ENCODE measurements at places on chromosomes 16 and 17.

DNA sequence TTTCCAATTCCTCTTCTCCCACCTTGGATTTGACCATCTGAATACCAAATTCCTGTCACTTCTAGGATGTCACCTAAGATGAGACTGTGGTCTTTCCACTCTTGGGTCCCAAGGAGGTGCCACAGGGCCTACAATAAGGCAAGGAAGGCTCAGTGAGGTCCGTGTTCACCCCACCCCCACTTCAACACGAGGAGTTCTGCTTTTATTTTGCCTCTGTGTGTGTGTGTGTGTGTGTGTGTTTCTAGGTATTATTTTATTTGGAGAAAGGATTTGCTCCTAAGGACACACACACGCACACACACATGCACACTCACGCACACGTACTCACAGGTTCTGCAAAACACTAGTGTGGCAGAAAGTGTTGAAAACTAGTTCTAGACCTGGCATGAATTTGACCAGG, 24.5 kb upstream of the PHOSPHO1 start:
- no peak for ATAC-seq

DNA sequence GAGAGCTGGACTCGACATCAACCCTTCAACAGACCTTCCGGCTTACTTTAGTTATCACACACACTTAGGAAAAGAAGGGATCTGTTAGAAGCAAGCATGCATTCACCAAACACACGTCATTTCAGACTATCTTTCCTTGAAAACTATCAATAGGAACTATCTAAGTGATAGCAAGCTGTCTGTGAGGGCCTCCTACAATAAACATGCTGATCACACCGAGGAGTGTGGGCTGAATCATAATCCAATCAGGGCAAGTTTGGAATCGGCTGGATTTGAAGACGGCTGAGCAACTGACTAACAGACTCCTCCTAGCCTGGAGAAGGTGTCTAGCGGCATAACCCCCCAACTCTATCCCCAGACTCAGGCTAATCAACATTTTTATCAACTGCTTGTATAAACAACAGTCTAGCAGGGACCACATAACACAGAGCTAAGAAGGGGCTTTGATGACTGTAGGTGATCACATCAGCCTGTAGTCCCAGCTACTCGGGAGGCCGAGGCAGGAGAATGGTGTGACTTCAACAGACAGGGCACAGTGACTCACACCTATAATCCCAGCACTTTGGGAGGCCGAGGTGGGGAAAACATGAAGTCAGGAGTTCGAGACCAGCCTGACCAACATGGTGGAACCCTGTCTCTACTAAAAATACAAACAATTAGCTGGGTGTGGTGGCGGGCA, 14.1 kb downstream of the NXN start:
- no peak for ATAC-seq

- no peak for ATAC-seq
Measured at GRCh38 chr16:2234813-2235170, 1.5 kb upstream of the DNASE1L2 start.

DNA sequence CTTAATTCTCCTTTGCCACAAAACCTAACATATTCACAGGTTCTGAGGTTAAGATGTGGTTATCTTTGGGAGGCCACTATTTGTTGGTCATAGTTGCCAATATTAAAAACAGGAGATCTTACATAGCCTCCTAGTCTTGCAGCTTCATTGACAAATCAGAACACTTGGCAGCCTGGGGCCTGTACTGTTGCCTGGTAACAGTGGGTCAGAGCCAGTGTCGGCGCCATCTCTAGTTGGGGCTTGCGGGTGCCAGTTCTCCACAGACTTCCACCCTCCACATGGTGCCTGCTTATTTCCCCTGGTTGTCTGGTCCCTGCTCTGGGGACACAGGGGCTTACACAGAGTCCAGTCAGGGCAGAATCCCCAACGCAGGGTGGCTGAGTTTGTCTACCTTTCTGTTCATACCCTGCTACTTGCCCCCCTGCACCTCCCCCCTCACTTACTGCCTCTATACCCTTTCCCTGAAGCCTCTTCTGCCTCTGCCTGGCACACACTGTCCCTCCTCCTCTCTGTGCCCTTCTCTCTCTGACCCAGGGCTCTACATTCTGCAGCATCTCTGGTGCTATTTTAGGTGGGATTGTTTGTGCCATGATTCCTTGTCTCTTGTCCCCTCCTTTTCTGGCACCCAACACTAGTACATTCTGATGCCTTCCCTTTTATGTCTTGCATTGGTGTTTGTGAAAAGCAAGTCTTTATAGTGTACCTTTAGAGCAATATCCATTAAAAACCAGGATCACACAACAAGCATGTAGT, 13.4 kb downstream of the EPN2 start:
- peak; percentile 71 for ATAC-seq

DNA sequence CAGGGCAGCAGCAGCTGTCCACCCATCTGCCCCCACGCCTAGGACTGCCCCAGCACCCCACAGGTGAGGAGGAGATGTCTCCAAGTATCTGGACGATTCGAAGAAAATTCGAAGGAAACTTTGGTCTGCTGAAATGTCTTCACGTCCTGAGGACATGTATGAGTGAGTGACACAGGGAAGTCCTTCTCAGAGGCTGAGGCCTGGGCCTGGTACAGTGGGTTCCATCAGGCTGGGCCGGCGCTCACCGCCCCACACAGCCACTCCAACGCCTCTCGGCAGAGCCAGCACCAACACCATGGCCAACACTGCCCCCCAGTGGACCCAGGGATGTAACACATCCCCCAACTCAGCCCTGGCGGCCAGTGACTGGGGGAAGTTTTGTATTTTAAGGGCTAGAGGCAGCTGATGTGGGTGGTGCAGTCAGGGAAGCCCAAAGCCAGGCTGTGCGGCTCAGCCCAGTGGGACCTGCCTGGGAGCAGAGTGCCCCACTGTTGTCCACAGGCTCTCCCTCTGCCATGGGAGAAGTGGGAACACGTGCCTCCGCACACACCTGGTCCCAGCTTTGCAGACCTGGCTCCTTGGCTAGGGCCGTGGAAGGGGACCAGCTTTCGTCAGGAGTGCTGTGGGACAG, 55.8 kb upstream of the FASN start:
- peak; percentile 79 for ATAC-seq

DNA sequence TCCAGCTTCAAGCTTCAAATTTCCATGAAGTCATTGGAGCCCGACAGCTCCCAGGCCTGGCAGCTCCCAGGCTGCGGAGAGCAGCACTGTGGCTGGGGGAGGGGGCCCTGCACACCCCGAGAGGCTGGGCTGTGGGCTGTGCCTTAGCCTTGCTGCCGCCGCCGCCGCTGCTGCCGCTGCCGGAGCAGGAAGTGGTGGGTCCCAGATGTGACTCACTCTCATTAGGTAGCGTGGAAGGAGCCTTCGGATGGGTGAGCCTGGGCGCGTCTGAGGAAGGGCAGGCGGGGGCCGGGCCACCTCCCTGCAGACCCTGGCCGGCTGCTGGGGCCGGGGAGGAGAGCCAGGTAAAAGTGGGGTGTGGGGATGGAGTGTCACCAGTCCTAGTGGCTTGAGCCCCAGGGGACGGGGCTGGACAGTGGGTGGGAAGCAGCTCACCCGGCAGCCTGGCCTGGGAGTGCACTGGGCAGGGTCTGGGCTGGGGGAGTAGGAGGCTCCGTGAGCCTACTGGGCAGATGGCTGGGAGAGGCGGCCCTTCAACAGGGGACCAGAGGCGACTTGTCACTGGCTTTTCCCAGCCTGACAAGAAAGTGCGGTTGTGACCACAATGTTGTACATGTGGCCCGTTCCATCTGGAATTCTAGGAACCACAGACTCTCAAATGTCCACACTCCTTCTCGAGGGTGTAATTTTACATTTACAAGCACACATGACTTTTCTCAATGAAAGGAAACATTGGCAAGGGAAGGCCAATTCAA, at the start of gene ADCY7:
Gene ADCY7, plus strand, starts transcription at position 215 of the 755 bp plus-strand sequence. CDS start 21,629 bp downstream, outside the sequence.
- peak; percentile 78 for ATAC-seq

DNA sequence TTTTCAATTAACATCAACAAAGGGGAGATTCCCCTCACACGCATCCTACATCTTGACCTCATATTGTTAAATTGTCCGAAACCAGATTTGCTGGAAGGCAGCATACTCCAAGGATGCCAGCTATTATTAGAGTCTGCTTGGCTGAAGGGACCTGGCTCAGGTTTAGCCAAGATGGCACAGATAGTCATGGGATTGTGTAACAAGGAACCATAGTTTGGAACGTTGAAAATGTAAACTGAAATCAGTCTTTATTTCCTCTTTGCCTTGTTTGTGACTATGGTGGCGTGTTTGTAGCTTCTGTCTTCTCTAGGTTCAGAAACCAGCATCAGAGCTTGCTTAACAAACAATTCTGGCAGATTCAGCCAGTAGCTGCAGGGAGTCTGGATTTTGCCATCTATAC, 5.9 kb downstream of the ARSG start:
- ATAC-seq: no peak

DNA sequence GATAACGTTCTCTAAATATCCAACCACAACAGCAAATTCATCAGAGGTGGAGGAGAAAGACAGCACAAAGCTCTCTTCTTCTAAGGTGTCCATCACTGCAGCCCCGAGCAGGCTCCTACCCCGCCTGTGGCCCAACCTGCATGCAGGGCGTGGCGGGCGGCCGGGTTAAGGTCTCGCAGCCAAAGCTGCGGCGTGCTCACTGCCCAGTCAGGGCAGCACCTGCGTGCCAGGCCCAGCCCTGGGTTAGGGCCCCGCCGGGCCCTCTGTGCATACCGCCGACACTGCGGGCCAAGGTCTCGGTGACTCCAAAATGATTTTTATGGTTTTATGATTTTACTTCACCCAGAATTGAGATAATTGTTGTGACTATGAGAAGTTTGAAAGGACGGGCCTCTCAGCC, 57.8 kb downstream of the FOXK2 start:
- no peak for ATAC-seq

GRCh38 chr16:16171332-16171919, 51.9 kb downstream of the ABCC6 start:
- ATAC-seq: no peak

All from gastroesophageal sphincter (tissue), 4 donors.